ENCODE measurements at places on chromosomes 2 and 18.

GRCh38 chr2:42325609-42326008 is 35.4 kb downstream of the COX7A2L start:
- DNase-seq = no peak

- no peak for DNase-seq
Measured at GRCh38 chr2:138321458-138321857, 180.1 kb upstream of the SPOPL start.

GRCh38 chr2:45888167-45888566 is 236.7 kb downstream of the PRKCE start:
- peak; percentile 19 for DNase-seq

DNA sequence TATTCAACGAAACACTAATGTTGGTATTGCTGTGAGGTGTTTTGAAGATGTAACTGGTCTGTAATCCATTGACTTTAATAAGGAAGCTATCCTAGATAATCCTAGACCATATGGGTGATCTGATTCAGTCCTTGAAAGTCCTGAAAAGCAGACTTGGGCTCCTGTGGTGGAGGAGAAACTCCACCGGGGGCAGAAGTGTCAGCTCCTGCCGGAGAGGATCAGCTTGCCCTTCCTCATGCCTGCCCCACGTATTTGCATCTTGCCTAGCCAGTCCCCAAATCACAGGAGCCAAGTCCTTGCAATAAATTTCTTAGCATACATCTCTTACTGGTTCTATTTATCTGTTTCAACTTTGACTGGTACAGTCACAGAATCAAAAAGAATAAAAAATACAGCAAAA is 144.2 kb upstream of the DLGAP1 start:
- DNase-seq = no peak

DNA sequence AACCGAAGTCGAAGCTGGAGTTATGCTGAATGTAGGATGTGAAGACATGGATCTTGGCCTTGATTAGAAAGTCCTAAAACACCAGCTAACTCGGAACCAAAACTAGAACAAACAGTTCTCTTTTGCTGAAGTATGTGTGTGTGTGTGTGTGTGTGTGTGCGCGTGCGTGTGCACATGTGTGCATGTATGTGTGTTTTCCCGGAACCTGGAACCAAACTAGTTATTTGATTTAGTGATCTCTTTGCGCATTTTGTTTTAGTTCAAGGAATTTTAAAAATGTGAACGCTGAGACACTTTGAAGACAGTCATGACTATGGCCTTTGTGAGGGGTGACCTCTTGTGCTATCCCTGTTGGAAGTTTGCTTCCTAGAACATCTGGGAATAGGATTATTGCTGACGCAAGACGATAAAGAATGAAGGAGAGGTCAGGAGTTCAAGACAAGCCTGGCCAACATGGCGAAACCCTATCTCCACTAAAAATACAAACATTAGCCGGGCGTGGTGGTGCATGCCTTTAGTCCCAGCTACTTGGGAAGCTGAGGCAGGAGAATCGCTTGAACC is 23.8 kb downstream of the FHL2 start:
- DNase-seq = no peak

DNA sequence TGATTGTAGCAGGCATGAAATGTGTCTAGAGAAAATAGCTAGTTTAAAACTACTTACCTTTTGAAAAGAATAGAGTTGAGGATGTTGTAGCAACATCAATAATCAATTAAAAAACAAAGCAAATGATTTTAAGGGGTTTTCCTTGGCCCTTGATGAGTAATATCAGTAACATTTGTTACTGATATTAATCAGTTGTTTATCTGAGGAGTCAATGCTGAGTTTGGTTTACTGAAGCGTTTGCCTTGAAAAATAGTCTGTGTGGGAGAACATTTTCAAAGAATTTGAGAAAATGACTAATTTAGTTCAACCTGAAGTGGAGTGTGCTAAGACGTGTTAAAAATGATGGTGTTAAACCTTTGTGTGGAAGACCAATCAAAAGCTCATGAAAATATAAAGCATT is 9.3 kb downstream of the PTH2R start:
- DNase-seq = no peak

- DNase-seq = no peak
Measured at GRCh38 chr2:239778042-239778851, 246.9 kb downstream of the NDUFA10 start.

GRCh38 chr2:219228041-219228910 is 1.2 kb downstream of the ATG9A start:
- no peak for DNase-seq

GRCh38 chr2:84919885-84920580 is 14.6 kb downstream of the TMSB10 start:
- DNase-seq = peak; percentile 86

- no peak for DNase-seq
Measured at GRCh38 chr18:48347756-48348326, 61.3 kb downstream of the ZBTB7C start.

GRCh38 chr2:83160571-83160970 is 1298.5 kb downstream of the SUCLG1 start:
- no peak for DNase-seq

GRCh38 chr2:104378853-104379374 is 475.0 kb upstream of the POU3F3 start:
- DNase-seq = no peak

GRCh38 chr2:26892922-26893524 is 45.1 kb downstream of the DPYSL5 start:
- no peak for DNase-seq

DNA sequence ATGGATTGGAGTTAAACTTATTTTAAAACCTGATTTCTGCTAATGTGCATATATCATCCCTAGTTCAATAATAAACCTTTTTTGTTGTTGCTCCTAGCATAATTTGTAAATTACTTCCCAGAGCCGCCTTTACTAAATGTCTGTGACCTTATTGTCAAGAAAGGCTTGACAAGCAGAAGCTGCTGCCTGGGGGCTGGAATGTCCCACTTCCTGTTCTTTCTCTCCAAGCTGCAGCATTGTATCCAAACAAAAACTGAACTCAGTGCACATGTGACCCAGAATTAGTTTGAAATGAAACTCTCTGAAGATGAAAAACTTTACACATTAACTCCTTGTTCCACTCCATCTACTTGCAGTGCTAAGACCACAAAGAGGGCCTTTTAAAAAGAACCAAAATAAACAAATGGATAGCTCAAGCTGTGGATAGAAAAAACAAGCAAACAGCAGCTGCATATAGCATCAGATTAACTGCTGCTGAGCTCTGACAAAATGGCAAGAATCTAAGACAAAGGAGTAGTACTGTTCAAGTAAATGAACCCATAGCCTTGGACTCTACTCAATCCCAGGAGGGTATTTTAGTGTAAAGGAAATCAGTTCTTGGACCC is 99.8 kb upstream of the NEUROD1 start:
- DNase-seq = no peak

All from AG04449 (cell line).